Amniotic epithelial cell (primary cell): ENCODE measurements at places on chromosomes 1 and 21.

DNA sequence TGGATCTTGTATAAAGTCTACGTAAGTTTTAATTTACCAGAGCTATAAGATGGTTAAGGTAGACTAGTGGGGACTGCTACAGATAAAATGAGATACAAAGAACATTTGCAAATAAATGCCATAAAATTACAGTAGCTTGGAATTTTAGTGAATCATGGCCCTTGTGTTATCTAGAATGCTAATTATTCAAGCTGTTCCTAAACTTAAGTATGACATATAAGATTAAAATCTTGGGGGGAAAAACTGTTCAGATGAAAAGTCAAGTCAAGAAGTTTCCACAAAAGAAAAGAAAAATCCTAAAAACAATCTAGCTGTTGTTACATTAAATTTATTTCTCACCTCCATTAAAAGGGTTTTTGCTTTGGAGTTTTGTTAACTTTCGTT lies 51.7 kb downstream of the SIM2 start:
- DNase-seq: peak; percentile 38

- no peak for DNase-seq
Measured at GRCh38 chr21:45306453-45306831, 18.7 kb upstream of the POFUT2 start.

DNA sequence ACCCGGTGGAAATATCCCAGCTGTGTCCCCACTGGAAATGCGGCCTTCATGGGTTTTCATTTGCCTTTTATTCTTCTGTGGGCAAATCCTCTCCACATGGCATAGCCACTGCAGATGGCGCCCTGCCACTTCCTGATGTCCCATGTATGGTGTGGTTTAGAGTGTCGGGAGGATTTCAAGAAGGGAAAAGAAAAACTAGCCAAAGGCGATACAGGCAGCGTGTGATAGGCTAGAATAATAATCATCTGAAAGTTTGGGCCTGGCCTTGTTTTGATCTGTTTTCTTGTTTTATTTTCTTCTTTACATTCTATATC lies 123.6 kb downstream of the PEX14 start:
- DNase-seq: no peak

DNA sequence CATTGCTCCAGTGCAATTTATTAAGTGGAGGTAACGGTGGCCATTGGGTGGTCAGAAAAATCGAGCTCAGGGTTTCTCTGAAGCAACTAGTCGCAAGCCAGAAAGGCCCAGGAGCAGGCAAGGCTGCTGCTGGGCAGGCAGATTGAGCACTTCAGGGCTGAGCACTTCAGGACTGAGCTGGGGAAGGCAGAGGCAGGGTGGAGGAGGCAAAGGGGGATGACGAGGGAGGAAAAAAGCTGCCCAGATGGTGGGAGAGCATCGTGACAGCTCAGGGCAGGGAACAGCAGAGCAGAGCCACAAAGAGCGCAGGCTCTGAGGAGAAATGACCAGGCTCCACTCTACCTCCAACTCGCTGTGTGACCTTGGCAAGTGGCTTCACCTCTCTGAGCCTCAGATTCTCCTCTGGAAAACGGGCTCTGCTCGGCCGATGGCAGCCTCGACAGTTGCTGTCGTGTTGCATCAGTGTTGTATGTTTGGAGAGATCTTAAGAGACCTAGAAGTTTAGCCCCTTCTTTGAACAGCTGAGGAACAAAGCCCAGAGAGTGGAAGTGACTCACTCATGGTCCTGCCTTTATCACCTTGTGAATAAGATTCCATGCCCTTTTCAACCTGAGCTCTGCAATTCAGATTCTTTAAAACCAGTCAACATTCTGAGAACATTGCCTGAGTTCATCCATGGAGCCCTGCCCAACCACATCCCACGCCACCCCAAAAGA lies 141.4 kb downstream of the SYF2 start:
- peak; percentile 17 for DNase-seq
